HEK293T (cell line): ENCODE measurements at places on chromosomes 2 and 18.
A peak's percentile ranks its signal among the peaks of the same experiment; 100 is the strongest.

DNA sequence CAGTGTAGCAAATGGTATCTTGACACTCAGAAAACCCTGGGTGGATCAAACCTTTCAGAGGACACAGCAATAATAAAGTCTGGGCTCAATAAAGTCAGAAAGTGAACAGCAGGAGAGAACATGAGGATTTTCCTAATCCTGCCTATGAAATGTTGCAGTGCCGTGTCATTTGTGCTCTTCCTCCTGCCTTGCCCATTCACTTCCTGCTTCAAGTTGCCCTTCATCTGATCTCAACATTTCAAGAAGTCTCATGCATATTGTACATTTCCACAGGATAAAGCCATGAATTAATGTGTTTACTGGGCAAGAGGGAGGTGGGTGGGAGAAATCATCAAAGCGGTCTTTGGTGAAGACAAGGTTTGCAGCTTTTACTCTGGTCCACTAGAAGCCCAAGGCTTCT, 51.1 kb upstream of the STPG4 start:
- no peak for DNase-seq

DNA sequence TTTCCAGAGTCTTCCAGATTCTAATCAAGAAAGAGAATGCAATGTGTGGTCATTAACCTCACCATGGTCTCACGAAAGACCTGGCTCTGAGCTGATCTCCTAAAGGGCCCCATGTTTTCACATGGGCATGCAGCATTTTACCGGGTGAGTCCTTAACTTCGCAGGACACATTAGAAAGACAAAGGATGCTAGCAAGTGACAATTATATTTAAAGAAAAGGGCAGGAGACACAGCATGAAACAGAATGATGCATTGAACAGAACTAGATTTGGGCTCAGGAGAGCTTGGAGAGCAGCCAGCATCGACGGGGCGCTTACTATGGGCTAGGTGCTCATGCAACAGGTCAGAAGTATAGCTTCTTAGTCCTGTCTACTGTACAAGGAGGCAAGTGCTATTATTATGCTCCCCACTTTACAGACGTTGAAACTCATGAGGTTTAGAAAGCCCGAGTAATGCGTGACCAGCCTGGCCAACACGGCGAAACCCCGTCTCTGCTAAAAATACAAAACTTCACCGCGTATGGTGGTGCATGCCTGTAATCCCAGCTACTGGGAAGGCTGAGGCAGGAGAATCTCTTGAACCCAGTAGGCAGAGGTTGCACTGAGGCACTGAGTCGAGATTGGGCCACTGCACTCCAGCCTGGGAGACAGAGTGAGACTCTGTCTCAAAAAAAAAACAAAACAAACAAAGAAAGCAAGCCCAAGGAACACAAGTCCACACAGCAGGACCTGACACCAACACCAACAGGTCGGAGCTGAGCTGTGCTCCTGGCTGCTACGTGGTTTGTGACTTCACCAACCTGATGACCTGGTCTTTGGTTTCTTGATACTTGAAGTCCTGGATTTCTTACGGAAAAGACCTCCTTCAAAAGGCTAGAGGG, 16.1 kb downstream of the MBP start:
- DNase-seq, result no peak

- no peak for DNase-seq
Measured at GRCh38 chr18:24234330-24234729, 95.5 kb downstream of the CABYR start.

DNA sequence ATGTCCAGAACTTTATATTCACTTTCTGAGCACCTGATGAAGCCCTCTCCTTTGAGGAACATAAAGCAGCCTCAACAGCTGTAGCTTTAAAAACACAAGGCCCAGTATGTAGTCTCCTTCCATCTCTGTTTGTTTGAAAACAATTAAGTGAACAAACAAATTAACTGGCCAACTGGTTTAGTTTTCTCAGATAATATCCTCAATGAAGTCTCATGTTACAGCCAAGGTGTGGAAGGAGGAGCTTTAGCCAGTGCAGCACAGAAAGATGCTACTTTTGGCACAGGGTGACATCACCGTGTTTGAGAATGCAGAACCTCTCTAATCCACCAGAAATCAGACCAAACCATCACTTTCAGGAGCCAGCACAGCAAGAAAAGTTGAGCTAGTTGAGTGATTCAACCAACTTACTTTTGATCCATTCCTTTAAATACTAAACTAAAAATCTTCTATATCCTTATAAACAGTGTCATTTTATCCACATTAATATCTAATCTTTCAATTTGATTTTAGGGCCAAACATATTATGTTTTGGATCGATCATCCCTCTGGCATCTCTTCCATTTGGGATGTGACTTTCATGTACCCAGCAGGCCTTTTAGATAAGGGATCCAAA, 488.7 kb downstream of the ARHGAP15 start:
- DNase-seq, result no peak

GRCh38 chr18:48826271-48826670, 124.5 kb downstream of the SMAD7 start:
- DNase-seq, result no peak

GRCh38 chr2:224072541-224073188, 33.6 kb upstream of the SERPINE2 start:
- no peak for DNase-seq

DNA sequence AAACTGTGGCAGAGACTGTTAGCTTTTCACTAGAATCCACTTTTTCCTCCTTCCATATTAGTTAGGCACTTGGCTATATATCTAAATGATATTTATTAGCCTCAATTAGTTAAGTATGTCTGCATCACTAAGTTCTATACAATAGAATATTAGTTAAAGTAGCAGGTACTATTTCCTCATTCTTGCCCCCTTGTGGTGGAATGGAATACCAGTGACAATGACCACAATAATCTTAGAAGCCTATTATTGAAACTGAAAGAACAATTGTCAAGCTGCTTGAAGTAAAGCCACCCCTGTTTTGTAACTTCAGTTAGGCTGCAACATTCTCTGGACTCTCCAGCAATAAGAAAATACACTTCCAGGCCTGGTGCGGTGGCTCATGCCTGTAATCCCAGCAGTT, 476.3 kb upstream of the VWC2L start:
- DNase-seq, result peak; percentile 11

- no peak for DNase-seq
Measured at GRCh38 chr18:9494778-9495331, 19.5 kb downstream of the RALBP1 start.

DNA sequence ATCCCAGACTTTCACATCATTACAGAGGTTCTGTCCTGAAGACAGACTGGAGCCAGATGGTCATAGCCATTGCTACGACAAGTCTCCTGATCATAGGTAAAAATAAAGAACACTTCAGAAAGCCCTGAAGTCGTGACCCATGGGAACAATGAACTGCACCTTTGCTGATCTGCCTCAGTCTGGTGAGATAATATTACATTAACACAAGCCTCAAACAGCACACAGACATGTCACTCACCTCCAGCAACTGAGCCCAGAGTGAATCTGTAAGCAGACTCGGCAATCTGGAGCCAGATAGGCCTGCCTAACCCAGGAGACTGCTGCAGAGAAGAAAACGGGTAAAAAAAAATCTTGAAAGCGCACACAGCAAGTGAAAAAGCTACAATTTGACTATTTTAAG, 79.2 kb downstream of the SLC25A12 start:
- no peak for DNase-seq

DNA sequence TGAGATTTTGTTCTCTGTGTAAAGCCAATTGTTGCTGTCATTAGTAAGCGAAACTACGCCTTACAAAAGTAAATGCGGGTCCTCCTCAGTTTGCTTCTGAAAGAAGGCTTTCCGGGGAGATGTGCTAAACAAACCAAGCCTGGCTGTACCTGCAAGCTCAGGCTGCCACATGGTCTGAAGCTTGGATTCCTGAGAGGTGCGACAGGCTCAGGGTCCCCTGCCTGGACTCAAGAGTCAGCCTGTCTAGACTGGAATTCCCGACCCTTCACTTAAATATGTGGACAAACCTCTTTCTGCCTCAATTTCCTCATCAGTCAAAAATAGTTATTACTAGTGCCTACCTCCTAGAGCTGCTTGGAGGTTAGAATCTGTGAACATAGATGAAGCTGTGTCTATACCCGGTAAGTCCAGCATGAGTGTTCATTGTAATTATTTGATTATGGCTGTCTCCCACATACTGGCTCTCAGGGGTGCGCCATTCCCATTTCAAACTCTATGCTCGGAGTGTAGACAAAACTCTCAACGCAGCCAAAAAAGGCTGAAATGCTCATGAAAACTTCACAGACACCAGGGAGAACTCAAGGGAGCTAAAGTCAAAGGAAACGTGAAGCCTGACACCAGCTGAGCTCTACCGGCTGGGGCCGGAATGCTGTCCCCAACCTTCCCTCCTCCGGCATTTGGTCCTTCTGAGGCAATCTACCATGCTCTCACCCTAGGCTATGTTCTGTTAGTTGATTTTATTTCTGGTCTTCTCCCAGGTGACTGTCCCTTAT, 31.4 kb downstream of the SOWAHC start:
- DNase-seq, result no peak

- DNase-seq, result no peak
Measured at GRCh38 chr2:160828076-160828475, 332.2 kb upstream of the TANK start.
